ENCODE measurements at places on chromosomes 11 and 22.

GRCh38 chr22:42347281-42347824, 76.9 kb upstream of the TCF20 start:
- no peak for DNase-seq

GRCh38 chr11:11786771-11787170, 55.0 kb upstream of the USP47 start:
- DNase-seq: no peak

- no peak for DNase-seq
These were observed 177.2 kb downstream of the SHANK2 start for GRCh38 chr11:71075116-71075720.

GRCh38 chr11:117200813-117201657, 1.9 kb downstream of the TAGLN start:
- DNase-seq: no peak

GRCh38 chr11:83181815-83182214, 11.7 kb upstream of the ANKRD42 start:
- DNase-seq: no peak

DNA sequence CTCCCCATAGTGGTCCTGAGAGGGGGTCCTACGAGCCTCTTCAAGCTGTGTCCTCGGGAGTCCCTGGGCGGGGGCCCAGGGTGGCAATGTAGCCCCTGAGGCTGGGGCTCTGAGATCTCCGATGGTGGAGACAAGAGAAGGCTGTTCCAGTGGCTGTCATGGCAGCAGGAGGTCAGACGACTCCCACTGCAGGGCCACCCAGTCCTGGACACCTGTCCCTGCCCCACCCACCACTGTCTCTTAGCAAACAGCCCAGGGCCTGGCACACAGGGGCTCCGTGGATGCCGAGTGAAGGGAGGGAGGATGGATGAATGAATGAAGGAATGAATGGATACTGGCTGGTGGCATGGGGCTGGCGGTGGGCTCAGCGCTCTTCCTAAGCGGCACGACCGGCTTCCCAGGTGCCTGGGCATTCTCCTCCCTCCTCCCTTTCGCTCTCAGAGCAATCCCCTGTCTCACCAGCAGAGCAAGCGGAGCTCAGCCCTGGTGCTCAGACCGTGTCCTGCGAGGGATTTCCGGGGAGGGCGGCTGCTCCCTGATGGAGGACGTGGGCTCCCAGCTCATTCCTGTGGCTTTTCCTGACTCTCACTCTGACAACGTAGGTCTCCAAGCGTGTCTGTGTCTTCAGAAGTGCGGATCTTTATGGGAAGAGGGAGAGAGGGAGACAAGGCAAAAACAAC, 1272.6 kb downstream of the BRD1 start:
- no peak for DNase-seq

DNA sequence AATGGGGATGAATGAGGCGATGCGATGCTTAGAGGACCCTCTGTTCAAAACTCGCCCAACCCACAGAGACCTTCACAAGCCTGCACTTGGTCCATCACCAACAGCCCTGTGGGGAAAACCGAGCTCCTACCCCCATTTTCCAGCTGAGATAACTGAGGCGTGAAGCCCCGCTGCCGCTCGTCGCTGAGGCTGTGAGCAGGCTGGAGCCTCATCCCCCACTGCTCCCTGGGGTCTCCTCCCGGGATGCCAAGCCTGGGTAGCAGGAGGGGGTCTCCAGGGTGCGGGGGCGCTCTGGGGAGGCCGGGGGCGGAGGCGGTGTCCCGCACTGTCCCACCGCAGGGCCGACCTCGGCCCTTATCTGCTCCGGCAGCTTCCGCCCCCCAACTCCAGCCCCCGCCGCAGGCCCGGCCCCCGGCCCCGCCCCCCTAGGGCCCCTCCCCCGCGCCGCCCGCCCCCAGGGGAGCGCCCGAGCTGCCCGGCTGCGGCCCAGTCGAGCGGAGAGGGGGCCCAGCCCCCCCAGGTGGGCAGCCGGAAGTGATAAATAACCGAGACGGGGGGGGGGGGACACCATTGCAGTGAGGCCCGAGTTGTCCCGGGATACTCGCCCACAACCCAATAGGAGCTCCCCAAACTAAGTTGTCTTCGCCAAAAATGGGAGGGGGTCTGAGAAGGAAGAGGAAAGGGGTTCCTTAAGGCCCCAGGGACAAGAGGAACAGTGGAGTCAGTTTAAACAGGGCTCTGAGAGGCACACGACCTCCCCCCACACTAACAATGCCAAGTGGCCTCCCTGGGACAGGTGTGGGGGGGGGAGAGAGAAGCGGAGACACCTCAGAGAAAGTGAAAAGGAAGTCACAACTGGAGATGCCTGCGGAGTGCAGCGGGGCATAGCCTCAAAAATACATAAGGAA, 8.3 kb upstream of the SLC39A13 start:
- DNase-seq: peak; percentile 27

GRCh38 chr11:31645747-31646146, 136.2 kb downstream of the ELP4 start:
- no peak for DNase-seq

DNA sequence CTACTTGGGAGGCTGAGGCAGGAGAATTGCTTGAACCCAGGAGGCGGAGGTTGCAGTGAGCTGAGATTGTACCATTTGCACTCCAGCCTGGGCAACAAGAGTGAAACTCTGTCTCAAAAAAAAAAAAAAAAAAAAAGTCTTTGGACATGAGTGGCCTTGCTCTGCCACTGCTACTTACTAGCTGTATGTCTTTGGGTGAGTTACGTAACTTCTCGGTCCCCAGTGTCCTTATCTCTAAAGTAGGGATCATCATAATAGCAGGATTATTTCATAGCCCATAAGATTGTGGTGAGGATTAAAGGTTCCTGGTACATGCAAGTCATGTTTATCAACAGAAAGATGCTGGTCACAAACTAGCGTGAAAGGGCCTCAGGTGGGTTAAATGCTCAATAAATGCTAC, 53.9 kb upstream of the HEPHL1 start:
- DNase-seq: no peak

DNA sequence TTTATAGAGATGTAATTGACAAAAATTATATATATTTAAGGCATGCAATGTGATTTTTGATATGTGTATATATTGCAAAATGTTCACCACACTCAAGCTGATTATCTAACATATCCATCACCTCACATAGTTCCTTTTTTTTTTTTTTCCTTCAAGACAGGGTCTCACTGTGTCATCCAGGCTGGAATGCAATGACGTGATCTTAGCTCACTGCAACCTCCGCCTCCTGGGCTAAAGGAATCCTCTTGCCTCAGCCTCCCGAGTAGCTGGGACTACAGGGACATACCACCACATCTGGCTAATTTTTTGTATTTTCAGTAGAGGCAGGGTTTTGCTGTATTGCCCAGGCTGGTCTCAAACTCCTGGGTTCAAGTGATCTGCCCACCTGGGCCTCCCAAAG, 65.1 kb upstream of the SLC35C1 start:
- no peak for DNase-seq

GRCh38 chr11:27398400-27398770, 35.4 kb upstream of the CCDC34 start:
- DNase-seq: no peak

GRCh38 chr11:1943977-1944376, 3.2 kb upstream of the MRPL23 start:
- DNase-seq: no peak

DNA sequence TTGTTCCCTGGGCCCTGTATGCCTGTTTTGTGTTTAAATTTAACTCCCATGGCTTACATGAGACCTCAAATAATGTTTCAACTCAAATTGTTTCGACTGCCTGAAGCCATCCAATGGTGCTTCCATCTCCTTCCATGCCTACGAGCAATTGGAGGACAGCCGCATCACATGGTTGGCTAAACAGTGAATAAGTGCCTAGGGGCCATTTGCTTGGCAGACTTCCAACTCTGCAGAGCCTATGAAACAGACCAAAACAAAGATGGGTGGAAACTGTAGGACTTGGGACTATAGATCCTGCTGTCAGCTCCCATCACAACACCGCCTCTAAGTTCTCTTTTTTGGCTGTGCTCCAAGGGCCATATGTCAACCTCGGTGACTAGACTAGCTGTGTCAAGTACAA, 84.1 kb downstream of the PARVA start:
- no peak for DNase-seq

- no peak for DNase-seq
These were observed 7.8 kb downstream of the DCDC1 start for GRCh38 chr11:31361743-31362142.

DNA sequence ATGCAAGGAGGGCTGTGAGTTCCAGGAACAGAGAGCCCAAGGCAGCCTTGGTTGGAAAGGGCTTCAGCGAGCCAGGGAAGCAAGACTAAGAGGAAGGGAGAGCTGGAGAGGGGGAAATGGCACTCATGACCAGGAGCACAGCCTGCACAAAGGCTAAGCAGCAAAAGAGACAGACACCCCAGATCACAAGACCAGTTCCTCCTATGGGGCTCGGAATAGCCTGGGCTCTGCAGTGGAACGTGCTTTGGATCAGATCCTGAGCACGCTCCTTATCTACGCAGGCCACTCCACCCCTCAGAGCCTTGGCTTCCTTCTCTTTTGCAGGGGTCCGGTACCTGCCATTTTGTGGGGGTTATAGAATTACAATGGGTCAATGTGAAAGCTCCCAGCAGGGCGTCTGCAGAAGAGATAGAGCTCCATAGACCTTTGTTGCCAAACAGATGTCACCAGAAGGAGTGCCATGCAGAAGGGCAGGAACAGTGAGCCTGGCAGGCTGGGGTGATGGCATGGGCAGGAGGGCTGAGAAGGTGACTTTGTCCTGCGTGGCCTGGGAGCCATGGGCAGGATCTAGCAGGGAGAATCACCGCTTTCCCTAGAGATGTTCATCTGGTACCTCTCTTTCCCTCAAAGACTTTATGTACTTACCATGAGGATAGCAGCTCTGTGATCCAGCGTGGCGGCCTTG, 33.8 kb downstream of the ZC3H7B start:
- no peak for DNase-seq

DNA sequence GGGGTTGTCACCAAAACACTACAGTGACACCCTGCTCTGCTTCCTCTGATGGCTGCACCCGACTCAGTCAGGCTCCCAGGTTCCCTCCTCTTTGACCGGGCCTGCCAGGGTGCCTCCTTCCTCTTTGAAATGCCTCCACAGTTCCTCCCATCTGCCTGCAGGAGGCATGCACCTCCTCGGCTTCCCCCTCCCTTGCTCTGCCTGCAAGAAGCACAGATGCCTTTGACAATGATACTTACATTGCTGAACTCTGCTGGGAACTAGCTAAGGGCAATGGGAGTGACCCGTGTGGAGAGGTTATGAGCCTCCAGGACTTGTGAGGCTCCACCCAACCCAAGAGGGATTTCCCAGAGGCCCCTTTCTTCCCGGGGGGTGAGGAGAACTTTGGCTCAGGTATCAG, 674.1 kb downstream of the OPCML start:
- DNase-seq: no peak

DNA sequence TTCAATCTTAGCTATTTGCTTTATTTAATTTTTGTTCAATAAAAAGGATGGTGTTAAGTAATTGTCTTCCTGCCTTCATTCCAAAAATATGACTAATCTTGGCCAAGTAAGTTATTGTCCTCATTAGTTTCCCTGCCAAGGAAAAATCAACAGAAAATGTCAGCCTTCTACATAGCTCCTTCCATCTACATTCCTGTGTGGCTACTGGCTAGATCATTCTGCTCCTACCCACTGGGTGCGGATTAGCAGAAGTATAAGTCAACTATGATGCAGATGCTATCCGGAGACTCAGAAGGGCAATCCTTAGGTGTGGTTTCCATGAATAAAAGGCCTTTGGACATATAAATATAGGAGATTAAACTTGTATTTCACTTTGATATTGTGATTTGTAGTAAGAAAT, 154.4 kb downstream of the SBF2 start:
- DNase-seq: no peak

DNA sequence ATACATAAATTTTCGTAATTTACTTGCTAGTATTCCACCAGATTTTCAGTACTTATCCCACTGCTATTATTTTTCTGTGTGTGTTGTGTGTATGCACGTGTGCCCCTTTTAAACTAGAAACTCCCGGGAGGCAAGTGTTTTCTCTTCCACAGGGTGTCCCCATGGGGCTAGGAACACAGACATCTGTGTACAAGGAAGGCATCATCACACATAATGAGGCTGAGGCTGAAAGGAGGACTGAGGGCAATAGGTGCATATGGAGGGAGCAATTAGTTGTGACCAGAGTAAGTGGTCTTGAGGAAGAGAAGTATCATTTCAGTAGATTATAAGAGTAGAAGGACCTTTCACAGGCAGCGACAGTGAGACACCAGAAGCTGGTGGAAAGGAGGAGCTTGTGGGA, 2.1 kb upstream of the DPAGT1 start:
- no peak for DNase-seq

DNA sequence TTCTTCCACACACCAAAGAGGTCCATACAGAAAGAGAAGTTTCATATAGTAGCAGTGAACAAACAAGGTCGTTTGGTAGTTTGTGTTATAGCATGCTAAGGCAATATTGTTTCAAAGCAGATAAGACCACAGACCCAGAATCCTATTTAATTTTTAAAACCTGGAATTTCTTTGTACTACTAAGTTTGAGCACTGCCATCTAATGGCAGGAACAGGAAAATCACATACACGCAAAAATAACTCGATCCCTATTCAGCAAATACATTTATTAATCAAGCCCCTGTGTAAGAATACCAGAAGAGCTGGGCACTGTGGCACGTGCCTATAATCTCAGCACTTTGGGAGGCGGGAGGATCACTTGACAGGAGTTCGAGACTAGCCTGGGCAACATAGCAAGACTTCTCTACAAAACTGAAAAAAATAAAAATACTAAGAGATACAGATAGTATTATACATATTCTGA, 2.9 kb upstream of the BTBD10 start:
- no peak for DNase-seq
